Stimulated activated CD8-positive, alpha-beta memory T cell treated with anti-CD3 and anti-CD28 coated beads, Interleukin-4, amount 100 ng/mL, for 1 hour (primary cell): ENCODE measurements at places on chromosomes 5 and 9.

GRCh38 chr5:11214864-11215644 is 454.0 kb upstream of the DAP start:
- no peak for DNase-seq

DNA sequence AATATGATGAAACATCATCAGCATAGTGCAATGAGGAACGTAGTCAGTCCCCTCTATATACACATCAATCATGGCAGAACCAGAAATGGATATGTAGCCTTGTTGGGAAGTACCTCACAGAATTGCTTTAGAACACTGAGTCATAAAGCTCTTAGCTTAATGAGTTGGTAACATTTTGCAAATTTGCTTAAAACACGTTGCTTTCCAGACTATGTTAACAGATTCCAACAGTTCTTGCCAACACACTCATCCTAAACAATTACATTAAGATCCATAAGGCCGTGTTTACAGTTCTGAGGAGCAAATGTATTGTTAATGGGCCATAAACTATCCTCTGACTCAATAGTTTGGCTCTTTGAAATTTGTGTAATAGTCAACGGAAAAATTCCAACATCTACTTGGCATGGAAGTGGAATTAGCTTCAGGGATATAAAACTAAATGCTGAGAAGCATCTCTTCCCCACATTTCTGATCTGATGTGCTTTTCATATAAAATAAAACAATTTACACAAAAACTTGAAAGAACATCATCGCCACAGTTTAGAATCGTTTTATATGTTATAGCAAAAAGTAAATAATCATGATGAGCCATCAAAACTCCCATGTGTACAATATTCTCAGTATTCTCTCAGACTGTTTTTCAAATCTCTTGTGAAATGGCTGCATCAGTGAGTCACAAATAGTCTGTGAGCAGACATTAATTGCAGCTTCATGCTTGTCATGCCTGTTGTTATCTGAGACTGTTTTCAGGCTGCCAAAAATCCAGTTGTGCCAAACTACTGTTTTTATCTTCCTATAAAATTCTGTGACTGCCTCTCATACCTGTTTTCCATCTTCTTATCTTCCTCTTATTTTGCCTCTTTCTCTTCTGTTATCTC is 291.9 kb downstream of the COX7C start:
- no peak for DNase-seq

DNA sequence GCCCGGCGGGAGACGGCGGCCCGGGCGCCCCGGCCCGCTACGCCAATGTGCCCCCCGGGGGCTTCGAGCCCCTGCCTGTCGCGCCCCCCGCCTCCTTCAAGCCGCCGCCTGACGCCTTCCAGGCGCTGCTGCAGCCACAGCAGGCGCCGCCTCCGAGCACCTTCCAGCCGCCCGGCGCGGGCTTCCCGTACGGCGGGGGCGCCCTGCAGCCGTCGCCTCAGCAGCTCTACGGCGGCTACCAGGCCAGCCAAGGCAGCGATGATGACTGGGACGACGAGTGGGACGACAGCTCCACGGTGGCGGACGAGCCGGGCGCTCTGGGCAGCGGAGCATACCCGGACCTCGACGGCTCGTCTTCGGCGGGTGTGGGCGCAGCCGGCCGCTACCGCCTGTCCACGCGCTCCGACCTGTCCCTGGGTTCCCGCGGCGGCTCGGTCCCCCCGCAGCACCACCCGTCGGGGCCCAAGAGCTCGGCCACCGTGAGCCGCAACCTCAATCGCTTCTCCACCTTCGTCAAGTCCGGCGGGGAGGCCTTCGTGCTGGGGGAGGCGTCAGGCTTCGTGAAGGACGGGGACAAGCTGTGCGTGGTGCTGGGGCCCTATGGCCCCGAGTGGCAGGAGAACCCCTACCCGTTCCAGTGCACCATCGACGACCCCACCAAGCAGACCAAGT is 723 bp downstream of the SNX18 start:
- DNase-seq, result peak; percentile 24

DNA sequence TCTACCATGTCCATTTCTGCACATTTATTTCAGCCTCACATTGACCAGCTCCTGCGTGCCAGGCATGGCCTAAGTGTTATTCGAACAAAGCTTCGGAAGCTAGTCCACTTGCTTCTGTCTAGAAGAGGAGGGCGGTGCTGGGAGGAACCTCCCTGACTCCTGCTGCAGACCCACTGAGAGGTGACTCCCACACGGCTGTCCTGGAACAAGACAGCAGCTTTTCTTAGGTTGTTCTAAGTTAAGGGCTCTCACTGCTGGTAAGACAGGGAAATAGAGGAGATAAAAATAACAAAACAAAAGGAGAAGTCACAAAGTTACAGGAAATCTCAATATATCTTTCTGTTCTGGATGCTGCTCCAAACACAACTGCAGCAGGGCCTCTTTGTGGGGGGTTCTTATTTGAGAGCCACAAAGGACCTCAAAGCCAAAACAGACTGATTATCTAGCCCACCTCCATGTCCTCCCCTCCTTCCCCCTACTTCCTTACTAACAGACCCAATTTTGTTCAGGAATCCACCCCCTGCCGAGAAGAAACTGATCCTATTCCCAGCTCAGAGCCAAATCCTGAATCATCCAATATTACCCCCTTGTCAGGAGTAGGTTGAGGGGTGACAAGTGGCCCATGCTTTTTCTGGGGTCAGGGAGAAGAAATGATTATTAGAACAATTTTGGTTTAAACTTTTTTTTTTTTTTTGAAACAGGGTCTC is 28.4 kb upstream of the KCNIP1 start:
- no peak for DNase-seq

- no peak for DNase-seq
These were observed 170.4 kb downstream of the GRIA1 start for GRCh38 chr5:153660919-153661318.

- no peak for DNase-seq
These were observed 34.5 kb upstream of the BASP1 start for GRCh38 chr5:17182981-17183380.

GRCh38 chr5:155258161-155258560 is 244.6 kb downstream of the KIF4B start:
- DNase-seq, result no peak

DNA sequence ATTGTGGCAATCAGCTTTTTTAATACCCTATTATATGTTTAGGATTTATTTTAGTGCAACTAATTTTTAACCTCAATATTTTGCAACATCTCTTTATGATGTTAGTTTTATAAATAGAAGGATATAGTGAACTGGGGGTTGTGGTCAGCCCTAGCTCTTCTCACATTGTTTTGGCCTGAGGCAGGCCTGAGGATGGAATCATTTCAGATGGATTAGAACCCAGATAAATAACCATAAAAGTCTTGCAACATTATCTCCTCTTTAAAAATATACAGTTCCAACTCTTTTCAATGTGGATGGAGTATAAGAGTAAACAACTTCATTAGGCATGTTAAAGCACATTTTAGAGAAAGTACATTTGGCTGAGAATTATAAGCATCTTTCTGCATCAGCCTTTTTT is 522.7 kb downstream of the NR2F1-AS1 start:
- no peak for DNase-seq

- DNase-seq, result no peak
These were observed 104.1 kb upstream of the NIPBL start for GRCh38 chr5:36772276-36773140.

GRCh38 chr9:118553465-118553864 is 815.8 kb downstream of the BRINP1 start:
- DNase-seq, result no peak

DNA sequence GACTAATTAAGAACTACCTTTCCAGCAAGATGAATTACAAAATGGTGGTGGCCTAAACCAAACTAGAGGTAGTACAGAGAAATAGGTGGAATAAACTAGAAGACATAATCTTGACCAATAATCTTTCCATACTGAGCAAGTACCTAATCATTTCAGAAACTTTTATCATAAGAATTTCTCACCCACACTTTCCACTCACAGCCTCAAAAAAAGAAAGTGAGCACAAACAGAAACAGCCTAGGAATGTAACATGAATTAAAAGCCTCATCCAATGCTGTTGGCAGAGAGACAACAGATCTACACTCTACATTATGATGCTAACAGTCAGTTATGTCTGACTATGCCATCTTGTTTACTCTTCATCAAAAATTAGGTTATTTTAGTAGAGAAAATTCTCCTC is 1.3 kb downstream of the RNF38 start:
- DNase-seq, result no peak

GRCh38 chr5:67214036-67214435 is 17.4 kb upstream of the CD180 start:
- DNase-seq, result no peak

- no peak for DNase-seq
These were observed 137.1 kb downstream of the KCTD16 start for GRCh38 chr5:144307736-144308135.

GRCh38 chr9:87581513-87581912 is 83.8 kb downstream of the DAPK1 start:
- no peak for DNase-seq

- no peak for DNase-seq
These were observed 160.3 kb upstream of the SLC28A3 start for GRCh38 chr9:84500826-84501225.

- DNase-seq, result no peak
These were observed 116.8 kb upstream of the COX7C start for GRCh38 chr5:86500947-86501346.

- DNase-seq, result no peak
These were observed 50.3 kb upstream of the TMC1 start for GRCh38 chr9:72471096-72471495.

- no peak for DNase-seq
These were observed 10.6 kb upstream of the ANGPTL2 start for GRCh38 chr9:127132921-127133647.

DNA sequence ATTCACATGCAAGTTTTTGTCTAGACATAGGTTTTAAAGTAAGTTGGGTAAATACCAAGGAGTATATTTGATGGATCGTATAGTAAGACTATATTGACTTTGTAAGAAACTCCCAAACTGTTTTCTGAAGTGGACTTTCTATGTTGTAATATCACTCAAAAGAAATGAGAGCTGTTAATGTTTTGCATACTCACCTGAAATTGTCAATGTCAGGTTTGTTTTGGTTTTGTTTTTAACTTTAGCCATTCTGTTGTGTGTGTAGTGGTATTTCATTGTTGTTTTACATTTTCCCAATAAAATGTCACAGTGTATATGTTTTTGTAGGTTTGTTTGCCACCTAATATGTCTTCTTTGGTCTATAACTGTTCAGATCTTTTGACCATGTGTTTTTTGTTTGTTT is 375.7 kb upstream of the CDH9 start:
- DNase-seq, result no peak

GRCh38 chr5:81007637-81008027 is 47.5 kb downstream of the RASGRF2 start:
- DNase-seq, result no peak

GRCh38 chr9:134211811-134212485 is 47.6 kb upstream of the RNU6ATAC start:
- DNase-seq, result no peak

DNA sequence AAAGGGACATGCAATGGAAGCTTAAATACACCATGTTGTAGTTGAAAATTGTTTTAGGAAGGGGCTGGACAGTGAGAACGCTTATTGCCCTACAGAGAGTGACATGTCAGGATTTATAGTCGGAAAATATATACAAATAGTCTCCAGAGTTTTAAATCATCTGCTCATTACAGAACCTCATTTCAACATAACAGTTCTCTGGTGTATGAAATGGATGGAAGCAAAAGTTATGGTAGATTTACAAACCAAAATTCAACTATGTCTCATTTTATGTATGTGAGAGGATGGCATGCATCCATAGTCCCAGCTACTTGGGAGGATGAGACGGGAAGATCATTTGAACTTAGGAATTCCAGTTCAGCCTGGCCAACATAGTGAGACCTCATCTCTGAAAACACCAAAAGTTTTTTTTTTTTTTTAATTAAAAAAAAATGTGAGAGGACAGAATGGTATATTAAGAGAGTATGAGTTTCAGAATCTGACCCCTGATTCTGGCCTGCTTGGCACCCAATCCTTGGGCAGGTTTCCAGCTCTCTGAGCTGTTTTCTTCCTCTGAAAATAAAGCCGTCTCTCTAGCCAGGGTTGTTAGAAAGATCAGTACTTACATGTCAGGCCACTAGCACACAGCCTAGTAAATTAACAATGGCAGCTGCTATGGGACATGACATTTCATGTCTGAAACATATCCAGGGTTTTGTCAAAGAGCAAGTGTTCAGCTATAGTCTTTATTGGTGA is 40.1 kb downstream of the IQGAP2 start:
- no peak for DNase-seq

- DNase-seq, result no peak
These were observed 87.0 kb upstream of the CCNH start for GRCh38 chr5:87499478-87500410.

DNA sequence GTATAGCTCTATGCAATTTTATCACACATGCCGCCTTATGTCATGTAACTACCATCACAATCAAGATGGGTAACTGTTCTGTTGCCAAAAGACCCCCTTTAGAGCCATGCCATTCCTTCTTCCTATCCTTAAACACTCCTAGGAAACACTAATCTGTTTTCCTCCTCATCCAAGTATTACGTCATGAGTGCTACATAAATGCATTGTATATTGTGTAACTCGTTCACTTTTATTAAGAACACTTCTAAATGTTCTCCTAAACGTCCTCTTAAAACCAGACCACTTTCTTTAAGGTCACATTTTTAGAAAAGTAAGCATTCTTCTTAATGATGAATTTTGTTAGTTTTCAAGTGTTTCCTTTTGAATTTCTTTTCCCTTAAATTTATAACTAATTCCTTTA is 49.8 kb upstream of the MTMR12 start:
- DNase-seq, result no peak

- no peak for DNase-seq
These were observed 56.4 kb upstream of the MYO10 start for GRCh38 chr5:16992444-16992843.

DNA sequence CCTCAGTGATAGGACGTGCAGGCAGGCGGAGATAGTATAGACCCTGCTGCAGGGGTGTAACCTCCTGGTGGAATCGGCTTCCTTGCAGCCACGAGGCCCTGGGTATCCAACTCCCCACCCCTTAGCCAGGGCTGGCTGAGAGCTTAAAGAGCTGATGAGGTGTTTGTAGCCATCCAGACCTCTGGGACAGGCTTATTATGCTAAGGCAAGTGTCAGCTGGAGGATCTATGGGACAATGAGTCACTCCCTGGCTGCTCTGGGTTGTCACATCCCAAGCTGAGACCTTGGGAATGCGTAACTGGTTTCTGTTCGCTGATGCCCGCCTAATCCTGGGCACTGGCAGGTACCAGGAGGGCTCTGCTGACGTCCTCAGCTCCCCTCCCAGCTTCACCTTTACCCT is 38.9 kb downstream of the DAB2IP start:
- DNase-seq, result no peak

DNA sequence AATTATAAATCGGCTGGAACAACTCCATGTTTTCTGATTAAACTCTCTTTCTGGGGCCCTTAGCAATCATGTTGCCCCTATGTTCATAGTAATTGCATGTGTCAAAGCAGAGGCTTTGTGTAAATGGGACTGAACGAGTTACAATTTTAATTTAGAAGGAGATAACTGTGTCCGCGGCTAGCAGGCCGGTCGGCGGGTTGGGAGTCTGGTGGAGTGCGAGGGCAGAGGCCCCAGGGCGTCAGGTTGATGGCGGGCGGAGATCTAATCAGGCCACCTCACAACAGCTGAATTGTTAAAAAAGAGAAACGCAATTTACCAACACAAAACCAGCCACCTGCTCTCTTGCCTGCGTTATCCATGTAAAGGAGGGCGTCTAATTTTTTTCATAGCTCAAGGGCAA is 134.9 kb upstream of the LPCAT1 start:
- DNase-seq, result no peak

GRCh38 chr9:82271106-82271561 is 282.6 kb downstream of the SPATA31D1 start:
- no peak for DNase-seq

- no peak for DNase-seq
These were observed 66.8 kb downstream of the TSPAN17 start for GRCh38 chr5:176714067-176714466.
